ENCODE measurements at places on chromosomes 5 and 9.

DNA sequence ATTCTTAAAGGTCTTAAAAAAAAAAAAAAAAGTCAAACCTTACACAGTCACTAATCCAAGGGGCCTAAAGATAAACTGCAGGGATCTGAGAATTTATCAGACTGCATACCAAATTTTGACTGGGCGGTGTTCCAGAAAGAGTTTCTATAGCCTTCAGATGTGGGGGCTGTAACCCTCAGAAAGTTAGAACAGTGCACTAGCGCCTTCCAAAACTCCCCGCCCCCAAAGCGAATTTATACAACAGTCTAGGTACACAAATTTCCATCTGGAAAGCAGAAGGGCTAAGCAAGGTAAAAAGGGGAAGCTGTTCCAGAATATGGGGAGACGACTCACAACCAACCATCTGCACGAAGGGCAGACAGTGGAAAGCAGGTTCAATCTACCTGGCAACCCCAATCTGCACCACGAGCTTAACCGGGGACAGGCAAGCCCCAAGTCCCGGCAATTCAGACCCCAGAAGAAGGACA is 813 bp downstream of the ERMP1 start:
- no peak for DNase-seq

GRCh38 chr5:177429248-177430040 is 3.0 kb downstream of the GRK6 start:
- DNase-seq: peak; percentile 90

DNA sequence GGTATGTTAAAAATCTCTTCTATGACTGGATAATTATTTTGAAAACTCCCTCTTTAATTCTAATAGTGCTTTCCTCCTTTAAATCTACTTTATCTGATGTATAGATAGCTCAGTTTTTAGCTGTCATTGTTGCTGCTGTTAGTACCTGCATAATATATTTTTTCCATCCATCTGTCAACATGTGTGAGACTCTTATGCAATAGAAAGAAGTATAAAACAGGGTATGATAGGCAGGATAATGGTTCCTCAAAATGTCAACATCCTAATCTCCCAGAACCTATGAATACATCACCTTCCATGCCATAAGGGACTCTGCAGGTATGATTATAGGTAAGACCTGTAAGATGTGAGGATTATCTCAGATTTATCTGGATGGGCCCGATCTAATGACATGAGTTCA is 136.9 kb upstream of the LHFPL2 start:
- no peak for DNase-seq

DNA sequence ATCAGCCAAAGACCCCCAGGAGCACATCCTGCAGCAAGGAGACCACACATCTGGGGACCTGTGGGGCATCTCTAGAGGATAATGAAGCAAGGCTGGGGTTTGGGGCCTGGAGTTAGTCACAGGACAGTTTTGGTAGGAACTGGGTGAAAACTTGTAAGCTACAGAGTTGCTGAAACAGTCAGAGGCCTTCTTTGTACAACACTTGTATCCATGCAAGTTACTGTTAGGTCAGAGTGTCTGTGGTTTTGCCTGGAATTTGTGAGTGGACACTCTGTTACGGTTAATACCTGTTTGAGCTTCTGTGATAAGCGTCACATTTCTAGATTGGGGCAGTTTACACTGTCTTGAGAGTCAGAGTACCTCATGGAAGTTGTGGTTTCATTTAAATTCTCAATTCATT is 22.6 kb upstream of the ASPN start:
- no peak for DNase-seq

DNA sequence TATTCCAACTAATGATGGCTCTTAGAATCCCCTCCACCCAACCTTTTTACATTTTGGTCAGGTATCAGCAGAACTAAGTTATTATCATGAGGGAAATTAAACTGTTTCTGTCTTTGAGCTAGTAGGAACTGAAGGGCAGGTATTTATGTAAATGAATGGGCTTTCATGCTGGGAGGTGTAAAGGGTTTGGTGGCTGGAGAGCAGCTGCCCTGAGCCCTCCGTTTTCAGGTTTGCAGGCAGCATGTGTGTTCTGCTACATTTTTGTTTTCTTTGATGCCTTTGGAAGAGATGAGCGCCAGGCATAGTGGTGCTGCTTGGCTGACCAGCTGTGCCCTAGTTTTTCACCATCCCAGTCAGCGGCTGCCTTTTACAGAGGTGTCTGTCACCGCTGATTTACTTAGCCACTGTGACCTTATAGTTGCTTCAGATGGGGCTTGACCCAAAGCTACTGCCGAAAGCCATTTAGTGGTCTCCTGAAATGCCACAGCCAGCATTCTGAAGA is 231.9 kb downstream of the MAST4 start:
- no peak for DNase-seq

GRCh38 chr5:112703866-112704820 is 33.5 kb upstream of the APC start:
- DNase-seq: no peak

DNA sequence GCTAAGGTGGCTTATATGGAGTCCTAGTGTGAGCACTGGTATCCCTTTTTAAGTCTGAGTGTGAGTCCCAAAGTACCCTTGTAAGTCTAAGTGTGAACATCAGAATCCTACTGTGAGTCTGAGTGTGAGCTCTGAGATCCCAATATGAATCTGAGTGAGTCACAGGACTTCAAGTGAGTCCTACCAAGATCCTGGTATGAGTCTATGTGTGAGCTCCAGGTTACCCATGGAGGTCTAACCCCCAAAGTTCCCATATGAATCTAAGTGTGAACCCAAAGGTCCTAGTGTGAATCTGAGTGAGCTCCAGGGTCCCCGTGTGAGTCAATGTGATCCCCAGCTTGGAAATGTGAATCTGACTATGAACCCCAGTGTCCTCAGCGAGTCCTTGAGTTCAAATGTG is 2.3 kb downstream of the CNTFR start:
- no peak for DNase-seq

DNA sequence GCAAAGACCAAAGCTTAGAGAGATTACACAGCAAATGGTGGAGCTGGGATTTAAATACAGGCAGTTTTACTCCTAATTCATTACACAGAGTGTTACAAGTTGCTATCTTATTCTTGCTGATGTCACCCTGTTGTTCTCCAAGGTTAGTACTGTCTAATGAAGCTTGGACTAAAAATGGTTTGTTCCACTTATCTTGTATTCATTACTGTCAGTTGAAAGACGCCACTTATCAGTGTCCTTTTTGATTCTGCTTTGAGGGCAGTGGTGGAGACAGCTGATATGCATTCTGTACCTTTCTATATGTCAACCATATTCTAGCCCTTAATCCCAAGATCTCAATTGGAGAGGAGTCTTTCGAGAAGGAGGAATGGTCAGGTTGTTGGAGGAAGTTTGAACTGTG is 14.0 kb upstream of the DENND4C start:
- DNase-seq: no peak

DNA sequence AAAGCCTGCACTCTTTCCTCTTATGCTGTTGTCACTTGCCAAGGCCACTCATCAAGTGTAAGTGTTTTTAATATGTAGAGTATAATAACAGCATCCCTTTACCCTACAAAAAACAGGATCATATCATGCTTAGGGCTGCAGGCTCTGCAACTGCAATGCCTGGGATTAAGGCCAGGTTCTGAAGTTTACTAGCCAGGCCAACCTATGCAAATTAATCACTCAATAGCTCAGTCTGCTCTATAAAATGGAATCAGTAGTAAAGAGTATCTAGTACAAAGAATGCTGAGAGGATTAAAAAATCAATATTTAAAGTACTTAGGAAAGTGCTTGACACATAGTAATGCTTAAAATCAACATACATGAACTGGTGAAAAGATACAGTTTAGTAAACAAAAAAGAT is 253.3 kb downstream of the EDIL3 start:
- no peak for DNase-seq
